ENCODE measurements at places on chromosomes 11 and 22. TPM values are rescaled to one million over a fixed set of nuclear protein-coding genes. Genes with fewer than 3 reads are reported as not detected.

DNA sequence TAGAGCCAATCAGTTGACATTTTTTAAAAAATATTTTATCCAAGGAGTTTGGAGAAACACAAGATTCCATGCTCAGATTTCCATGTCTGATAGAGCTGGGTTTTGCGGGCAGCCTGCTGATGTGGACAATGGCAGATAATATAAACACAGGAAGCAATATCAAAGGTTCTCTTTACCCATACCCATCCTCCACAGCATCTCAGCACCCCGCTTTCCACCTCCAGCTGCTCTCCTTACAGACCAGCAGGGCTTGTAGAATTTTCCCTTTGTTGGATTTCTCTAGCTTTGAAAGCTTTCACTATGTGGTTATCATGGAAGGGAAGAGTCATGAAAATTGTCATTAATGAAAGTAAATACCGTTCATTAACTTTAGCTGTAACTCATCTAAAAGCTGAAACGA is 746.4 kb downstream of the OPCML start:
- DNase-seq = no peak

HEPHL1 gene
- 0.20 TPM for polyA plus RNA-seq

GRCh38 chr11:57162179-57162898 is 19.4 kb upstream of the LRRC55 start:
- no peak for DNase-seq

DNA sequence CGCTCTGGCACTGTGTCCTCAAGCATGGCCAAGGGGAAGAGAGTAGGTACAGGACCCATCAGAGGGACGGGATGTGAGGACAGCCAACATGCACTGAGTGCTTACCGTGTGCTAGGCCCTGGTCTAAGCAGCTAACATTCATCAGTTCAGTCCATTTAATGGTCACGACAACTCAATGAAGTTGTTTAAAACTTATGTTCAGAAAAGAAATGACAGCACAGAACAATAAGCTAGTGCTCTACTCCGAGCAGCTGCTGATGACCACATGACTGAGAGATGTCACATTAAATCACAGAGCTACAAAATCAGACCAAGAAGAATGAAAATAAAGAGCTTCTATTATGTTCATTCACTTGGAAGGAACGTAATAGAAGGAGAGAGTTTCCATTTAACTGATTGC is 26.3 kb downstream of the PRDM10 start:
- DNase-seq = no peak

CATSPER1 gene
- not detected for polyA plus RNA-seq

SLN gene
- 0.80 TPM for polyA plus RNA-seq

NPAS4 gene
- polyA plus RNA-seq = 0.30 TPM

GRCh38 chr11:85118151-85118550 is 509.0 kb downstream of the DLG2 start:
- no peak for DNase-seq

DBX1 gene
- not detected for polyA plus RNA-seq

CDON gene
- polyA plus RNA-seq = 32.7 TPM

GRCh38 chr11:85627332-85627997 is at the start of gene DLG2:
Gene DLG2 (minus strand): TSS chr11:85627344.
- DNase-seq = no peak

DNA sequence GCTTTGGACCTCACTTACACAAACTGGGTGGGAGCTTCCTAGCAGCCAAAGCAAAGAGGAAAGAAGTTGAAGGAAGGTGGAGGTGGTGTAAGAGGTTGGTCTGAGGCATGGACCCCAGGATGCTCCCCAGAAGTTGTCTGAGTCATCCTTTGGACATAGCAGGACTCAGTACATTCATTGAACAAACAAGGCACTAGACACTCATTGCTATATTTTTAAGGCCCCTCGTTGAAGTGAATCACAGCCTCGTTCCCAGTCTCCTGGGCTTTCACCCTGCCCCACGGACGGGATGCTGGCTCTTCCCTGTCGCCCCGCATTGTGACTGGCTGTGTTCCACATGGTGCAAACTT is 95.9 kb upstream of the FGF3 start:
- DNase-seq = no peak

- no peak for DNase-seq
These were observed at the start of gene OR10G4 for GRCh38 chr11:124012697-124013096. Gene OR10G4 (plus strand): TSS chr11:124012997. CDS start chr11:124015575, 2,578 bp downstream.

Data from renal cortex interstitium (tissue), 15 donors.